Eye (tissue), 1 donor: ENCODE measurements at places on chromosomes 16 and 17.

- DNase-seq: no peak
These were observed 18.4 kb downstream of the MAP1LC3B start for GRCh38 chr16:87410530-87410929.

GRCh38 chr17:51091635-51092034 lies 29.0 kb downstream of the SPAG9 start:
- DNase-seq: peak; percentile 8

DNA sequence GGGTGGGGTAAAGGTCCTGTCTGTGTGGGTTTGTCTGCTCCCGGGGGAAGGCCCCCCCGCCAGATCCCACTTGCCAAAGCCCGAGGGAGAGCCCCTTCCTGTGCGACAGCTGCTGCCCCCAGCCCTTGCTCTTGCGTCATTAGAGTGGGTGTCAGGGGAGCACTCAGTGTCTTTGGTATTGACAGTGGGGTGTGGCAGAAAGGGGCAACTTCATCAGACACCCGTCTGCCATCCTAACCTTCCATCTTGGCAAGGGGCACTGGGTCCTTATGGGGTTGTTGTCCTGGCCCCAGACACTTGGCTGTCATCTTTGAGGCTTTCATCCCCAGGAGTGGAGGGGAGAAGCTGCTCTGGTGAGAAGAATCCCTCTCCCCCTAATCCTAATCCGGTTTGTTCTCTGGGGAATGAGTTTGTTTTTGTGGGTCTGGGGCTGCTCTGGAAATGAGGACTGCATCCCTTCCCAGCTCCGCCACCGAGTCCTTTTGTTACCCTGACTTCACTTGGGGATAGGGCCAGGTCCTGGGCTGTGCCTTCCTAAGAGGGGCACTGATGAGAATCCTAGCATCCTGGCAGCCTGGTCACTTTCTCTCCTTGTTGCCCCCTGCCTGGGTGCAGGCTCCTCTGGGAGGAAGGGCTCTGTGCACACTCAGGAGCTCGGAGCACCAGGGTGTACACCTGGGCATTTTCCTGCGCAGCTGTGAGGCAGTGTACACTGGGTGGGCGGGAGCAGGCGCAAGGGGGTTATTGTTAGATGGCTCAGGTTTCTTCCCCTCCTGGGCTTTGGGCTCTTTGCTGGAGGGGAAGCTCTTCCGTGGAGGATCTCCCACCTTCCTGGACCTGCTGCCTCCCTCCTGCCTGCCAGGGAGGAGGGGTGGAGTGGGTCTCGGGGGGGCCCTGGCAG lies 21.1 kb downstream of the GJD3 start:
- peak; percentile 74 for DNase-seq

DNA sequence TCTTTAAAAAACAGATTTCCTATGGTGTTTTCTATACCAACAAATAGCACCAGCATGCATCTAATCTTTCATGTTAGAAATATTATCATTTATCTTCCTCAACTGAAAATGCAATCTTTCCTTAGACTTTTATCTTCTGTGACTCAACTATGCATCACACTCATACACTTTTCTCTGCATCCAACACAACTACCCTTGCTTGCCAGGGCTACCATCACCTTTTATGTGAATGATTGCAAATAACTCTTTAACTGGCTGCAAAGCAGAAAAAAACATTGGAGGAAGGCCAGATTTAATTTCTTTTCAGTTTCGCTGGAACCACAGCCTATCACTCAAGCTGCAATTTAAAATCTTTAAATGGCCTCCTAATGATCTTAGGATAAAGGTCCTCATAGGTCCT lies 212.9 kb downstream of the CDH8 start:
- DNase-seq: no peak

DNA sequence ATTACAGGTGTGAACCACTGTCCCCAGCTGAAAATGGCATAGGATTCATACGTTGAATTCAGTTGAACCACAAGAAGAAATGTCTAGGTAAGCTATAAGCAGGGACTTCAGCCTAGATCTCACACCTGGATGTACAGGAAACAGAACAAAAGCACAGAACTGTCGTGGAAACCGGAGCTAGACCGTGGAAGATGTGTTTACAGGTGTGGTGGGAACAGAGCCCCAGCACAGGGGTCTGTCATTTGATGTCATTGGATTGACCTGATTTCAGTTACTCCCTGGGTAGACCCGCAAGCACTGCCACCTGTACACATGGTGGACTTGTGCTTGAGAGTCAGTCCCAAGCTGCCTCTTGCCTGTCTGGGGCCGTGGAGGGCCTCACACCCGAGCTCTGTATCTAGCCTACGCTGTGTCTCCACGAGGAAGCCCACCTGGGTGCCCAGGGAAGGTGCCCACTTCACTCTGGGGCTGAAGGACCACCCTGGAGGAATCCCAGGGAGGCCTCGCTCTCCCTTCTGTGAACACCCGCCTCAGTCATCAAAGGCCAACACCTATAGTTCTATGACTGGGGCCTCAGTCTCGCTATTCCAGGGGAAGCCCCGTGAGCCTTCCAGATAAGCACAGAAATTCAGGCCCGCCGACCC lies 32.2 kb upstream of the MLKL start:
- DNase-seq: no peak

GRCh38 chr16:48978501-48978900 lies 303.1 kb downstream of the CBLN1 start:
- DNase-seq: no peak

- DNase-seq: no peak
These were observed 23.3 kb downstream of the PHF12 start for GRCh38 chr17:28928061-28928460.

DNA sequence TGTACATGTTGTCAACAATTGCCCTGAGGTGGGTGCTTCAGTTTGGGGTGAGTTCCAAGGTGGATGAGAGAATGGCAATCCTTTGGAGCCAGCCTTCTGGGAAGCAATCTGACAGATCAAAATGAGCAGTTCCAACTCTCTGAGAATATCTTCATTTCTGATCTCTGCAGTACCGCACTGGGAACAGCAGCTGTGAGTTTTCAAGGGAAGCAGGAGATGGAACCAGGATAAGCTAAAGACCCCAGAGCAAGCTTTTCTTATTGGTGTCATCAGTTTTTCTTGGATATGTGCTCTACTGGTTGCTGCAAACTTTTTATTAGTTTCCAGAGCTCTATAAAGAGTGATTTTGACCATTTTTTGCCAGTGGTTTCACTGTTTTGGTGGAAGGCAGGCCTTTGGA lies 94.7 kb downstream of the KCNJ12 start:
- DNase-seq: no peak

DNA sequence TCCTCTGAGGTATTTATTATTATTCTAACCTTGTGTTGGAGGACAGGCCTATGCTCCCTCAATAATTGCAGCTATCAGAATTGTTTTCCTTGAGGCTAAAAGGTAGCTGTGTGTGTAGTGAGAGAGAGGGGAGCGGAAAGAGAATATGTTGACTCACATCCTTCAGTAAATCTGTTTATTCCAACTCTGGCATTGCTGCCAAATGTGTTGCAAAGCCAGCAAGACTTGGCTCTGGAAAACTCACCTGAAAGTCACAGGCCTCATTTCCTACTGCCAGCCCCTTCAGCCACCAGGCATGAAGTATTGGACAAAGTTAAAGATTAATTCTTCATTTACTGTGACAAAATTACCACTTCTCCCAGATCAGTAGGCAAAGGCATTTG lies 9.6 kb downstream of the CA10 start:
- no peak for DNase-seq

DNA sequence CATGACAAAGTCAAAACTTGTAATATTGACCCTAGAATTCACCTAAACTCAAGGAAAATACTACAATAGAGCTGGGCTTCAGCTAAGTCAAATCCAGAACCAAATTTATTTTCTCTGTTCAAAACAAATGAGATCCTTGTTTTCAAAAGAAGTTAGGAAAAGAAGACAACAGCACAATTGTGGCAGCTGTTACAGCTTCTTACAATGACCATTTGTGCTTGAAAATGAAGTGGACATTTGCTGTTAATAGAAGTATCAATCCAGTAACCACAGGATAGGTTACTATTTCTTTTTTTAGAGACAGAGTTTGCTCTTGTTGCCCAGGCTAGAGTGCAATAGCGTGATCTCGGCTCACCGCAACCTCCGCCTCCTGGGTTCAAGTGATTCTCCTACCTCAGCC lies 44.4 kb downstream of the APPBP2 start:
- DNase-seq: no peak
